ENCODE measurements at places on chromosomes 11 and 22. TPM values are rescaled to one million over a fixed set of nuclear protein-coding genes. Genes with fewer than 3 reads are reported as not detected.

Gene PACSIN3
- 75.0 TPM for total RNA-seq

- peaks cover 73% of the 10 kb centered on the region for H3K4me1 ChIP-seq
- H3K4me3 ChIP-seq: no peak overlapping the region
- H3K27ac ChIP-seq: peak overlapping the region; percentile 59
- H3K27me3 ChIP-seq: no peaks in the 10 kb centered on the region
- peak; percentile 82 for DNase-seq
Measured at GRCh38 chr11:72736452-72737069, 15.6 kb downstream of the ARAP1 start.

- peak; percentile 87 for DNase-seq
- H3K27me3 ChIP-seq: no peaks in the 10 kb centered on the region
- peak overlapping the region; percentile 98 for H3K27ac ChIP-seq
Measured at GRCh38 chr11:65489706-65490320, 9.0 kb upstream of the MALAT1 start.

DNA sequence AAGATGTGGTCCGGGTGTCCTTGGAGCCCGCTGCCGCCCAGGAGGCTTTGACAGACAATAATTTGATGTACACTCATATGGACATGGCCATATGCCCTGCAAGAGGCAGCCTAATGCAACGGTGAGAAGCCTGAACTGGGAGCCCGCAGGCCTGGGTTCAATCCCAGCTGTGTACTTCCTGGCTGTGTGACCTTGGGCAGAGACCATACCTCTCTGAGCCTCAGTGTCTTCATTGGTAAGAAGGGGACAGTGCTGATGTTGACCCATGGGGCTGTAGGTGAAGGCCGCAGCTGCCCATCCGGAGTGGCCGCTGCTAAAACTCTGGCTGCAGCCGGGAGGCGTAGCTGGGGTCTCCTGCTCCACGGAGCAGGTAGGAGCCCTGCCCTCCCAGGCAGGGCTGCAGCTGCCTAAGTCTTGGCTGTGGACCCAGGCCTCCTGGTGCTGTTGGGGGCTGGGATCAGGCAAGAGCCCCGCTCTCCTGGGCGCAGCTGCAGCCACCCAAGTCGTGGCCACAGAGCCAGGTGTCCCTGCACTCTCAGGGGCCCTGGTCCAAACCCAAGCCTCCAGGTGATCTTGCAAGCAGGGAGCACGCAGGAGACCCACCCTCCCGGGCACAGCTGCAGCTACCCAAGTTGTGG lies 8.9 kb downstream of the IL2RB start:
- H3K36me3 ChIP-seq: no peaks in the 10 kb centered on the region
- no peak for DNase-seq
- no peaks in the 10 kb centered on the region for H3K4me1 ChIP-seq
- H3K4me3 ChIP-seq: no peak overlapping the region

- H3K4me3 ChIP-seq: no peak overlapping the region
- no peaks in the 10 kb centered on the region for H3K36me3 ChIP-seq
- DNase-seq: no peak
- H3K4me1 ChIP-seq: no peaks in the 10 kb centered on the region
- H3K27me3 ChIP-seq: no peaks in the 10 kb centered on the region
Measured at GRCh38 chr11:48307760-48308386, 1.9 kb downstream of the OR4S1 start.

DNA sequence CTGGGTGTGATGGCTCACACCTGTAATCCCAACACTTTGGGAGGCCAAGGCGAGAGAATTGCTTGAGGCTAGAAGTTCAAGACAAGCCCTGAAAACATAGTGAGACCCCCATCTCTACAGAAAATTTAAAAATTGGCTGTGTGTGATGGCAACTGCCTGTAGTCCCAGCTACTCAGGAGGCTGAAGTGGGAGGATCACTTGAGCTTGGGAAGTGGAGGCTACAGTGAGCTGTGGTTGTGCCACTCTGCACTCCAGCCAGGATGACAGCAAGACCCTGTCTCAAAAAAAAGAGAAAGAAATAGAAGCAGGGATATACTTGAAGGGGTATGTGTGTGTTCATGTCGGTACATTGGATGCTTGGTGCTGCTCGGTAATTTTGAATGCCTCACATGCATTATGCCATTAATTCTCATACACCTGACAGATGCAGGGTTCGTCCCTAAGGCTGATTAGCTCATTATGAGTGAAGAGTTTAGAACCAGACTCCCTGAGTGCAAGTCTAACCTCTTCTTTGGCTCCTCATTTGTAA lies 14.0 kb downstream of the CRKL start:
- no peak for DNase-seq
- H3K4me3 ChIP-seq: no peak overlapping the region
- peaks cover 27% of the 10 kb centered on the region for H3K4me1 ChIP-seq
- H3K36me3 ChIP-seq: peaks cover 6% of the 10 kb centered on the region

DNA sequence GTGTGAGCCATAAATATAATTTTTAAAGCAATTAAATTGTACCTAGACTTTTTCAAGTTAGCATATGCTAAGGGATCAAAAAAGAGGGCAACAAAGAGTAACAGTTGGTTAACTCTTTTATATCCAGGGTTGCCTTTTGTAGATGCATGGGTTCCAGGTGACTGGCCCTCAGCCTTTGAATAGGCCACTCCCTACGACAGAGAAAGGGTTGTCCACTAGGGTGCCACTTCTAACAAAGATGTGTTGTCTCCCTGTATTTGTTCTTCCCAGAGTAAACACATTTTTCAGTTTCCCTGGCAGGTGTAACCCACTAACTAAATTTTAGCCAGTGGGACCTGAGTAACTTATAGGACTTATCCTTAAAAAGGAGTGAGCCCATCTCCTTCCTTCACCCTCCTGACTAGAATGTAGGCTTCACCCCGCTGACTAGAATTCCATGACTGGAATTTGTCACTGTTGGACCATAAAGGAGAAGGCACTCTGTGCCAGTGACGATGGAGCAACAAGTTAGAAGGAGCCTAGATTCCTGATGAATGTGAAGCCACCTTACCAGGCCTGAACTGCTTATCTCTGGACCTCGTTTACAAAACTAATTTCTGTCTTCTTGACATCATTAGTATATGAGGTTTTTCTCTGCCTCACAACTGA lies 16.6 kb downstream of the TUG1 start:
- H3K27me3 ChIP-seq: no peaks in the 10 kb centered on the region
- no peak overlapping the region for H3K27ac ChIP-seq
- H3K4me3 ChIP-seq: no peak overlapping the region
- H3K4me1 ChIP-seq: no peaks in the 10 kb centered on the region
- H3K36me3 ChIP-seq: no peaks in the 10 kb centered on the region

GRCh38 chr11:15819679-15820286 lies 536.6 kb downstream of the SOX6 start:
- DNase-seq: peak; percentile 77
- no peak overlapping the region for H3K27ac ChIP-seq
- peaks cover 24% of the 10 kb centered on the region for H3K4me1 ChIP-seq
- no peaks in the 10 kb centered on the region for H3K27me3 ChIP-seq
- no peak overlapping the region for H3K4me3 ChIP-seq

Gene AIFM3
- total RNA-seq: 1.9 TPM

DNA sequence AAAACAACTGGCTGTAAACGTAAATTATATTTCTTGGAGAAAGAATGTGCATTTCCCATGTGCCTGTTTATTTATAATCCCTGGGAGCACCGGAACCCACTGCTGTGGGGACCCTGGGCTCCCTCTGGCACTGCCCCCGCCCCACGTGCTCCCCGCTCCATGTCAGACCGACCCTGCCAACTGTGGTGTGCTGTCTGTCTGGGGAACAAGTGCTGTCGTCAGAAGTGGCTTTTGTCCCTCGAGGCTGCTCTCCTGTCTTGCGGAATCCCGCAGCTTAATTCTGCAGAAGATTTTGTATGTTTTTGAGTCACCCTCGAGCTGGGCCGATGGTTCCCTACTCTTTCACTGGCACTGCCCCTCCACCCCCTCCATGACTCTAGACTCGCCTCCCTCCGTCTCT lies 2.4 kb downstream of the LRRC10B start:
- no peak for DNase-seq
- H3K27me3 ChIP-seq: peaks cover 39% of the 10 kb centered on the region
- H3K27ac ChIP-seq: peak overlapping the region; percentile 81
- H3K4me3 ChIP-seq: no peak overlapping the region
- no peaks in the 10 kb centered on the region for H3K36me3 ChIP-seq

Gene OR4C46
- total RNA-seq: not detected

Gene RPS13
- 1,726 TPM for total RNA-seq

- peak overlapping the region; percentile 63 for H3K4me3 ChIP-seq
- peak overlapping the region; percentile 82 for H3K27ac ChIP-seq
- H3K4me1 ChIP-seq: no peaks in the 10 kb centered on the region
- H3K27me3 ChIP-seq: peaks cover 8% of the 10 kb centered on the region
Measured at GRCh38 chr22:45504373-45505341, 2.0 kb downstream of the FBLN1 start.

- no peaks in the 10 kb centered on the region for H3K27me3 ChIP-seq
- no peak overlapping the region for H3K4me3 ChIP-seq
- H3K36me3 ChIP-seq: no peaks in the 10 kb centered on the region
- H3K27ac ChIP-seq: no peak overlapping the region
- peak; percentile 51 for DNase-seq
Measured at GRCh38 chr11:73252577-73253191, 19.5 kb upstream of the P2RY6 start.

DNA sequence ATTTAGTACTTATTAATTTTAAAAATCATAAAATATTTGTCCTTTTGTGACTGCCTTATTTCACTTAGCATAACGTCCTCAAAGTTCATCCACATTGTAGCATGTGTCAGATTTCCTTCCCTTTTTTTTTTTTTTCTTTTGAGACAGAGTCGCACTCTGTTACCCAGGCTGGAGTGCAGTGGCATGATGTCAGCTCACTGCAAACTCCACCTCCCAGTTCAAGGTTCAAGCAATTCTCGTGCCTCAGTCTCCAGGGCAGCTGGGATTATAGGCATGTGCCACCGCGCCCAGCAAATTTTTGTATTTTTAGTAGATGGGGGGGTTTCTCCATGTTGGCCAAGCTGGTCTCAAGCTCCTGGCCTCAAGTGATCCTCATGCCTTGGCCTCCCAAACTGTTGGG lies 10.6 kb downstream of the RAB6A start:
- DNase-seq: no peak
- no peak overlapping the region for H3K4me3 ChIP-seq
- no peak overlapping the region for H3K27ac ChIP-seq
- no peaks in the 10 kb centered on the region for H3K4me1 ChIP-seq
- no peaks in the 10 kb centered on the region for H3K36me3 ChIP-seq
- H3K27me3 ChIP-seq: no peaks in the 10 kb centered on the region

DNA sequence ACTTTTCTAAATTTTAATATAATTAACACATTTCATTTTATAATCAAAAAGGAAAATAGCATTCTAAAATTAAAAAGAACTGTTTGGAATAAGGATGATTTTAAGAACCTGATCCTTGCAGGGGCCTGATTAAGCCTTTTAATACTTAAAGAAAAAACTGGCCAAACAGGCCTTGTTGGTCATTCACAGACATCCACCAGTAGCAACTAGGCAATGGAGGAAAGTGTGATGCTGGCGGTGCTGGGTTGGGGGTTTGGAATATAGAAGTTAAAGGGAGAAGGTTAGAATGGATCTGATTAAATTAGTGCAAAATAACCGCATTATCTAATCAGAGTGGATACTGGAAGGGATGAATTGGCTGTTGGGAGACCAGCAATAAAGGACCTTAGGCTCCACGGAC lies 16.9 kb upstream of the TEAD1 start:
- no peaks in the 10 kb centered on the region for H3K27me3 ChIP-seq
- no peaks in the 10 kb centered on the region for H3K4me1 ChIP-seq
- H3K4me3 ChIP-seq: no peak overlapping the region
- no peak for DNase-seq
- H3K27ac ChIP-seq: no peak overlapping the region

DNA sequence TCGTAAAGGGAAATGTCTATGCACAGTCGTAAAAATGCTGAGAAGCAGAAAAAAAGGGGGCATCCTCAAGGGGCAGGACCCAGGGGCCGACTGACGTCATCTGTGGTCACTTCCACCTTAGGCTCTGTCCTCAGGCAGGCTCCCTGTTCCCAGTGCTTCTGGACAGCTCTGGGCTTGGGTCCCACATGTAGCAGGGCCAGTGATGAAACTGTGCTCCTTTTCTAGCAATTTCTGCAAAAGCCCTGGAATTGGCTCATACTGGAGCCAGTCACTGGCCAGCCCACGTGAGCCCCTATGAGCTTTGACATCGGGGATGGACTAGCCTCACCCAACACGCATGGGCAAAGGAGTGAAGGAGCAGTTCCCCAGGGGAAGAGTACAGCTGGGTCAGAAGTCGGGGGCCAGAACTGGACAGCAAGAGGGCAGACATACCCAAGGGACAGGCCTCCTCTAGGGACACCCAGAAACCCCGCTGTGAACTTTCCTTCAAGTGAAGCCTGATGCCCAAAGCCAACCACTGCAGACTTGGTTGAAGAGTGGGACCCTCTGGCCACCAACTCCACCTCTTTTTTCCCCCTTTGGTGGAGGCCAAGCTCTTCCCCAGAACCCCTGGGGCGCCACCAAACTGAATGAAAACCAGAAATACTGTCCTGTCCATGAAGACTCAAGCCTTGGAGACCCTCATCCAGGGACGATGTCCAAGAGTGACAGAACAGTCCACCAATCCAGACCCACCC lies 1349.0 kb downstream of the BRD1 start:
- no peak overlapping the region for H3K27ac ChIP-seq
- H3K4me1 ChIP-seq: no peaks in the 10 kb centered on the region
- no peak overlapping the region for H3K4me3 ChIP-seq

Gene LRRN4CL
- total RNA-seq: 40.4 TPM

Gene LRP4
- 4.9 TPM for total RNA-seq

Gene TCN2
- 26.2 TPM for total RNA-seq

Gene FGF3
- not detected for total RNA-seq

DNA sequence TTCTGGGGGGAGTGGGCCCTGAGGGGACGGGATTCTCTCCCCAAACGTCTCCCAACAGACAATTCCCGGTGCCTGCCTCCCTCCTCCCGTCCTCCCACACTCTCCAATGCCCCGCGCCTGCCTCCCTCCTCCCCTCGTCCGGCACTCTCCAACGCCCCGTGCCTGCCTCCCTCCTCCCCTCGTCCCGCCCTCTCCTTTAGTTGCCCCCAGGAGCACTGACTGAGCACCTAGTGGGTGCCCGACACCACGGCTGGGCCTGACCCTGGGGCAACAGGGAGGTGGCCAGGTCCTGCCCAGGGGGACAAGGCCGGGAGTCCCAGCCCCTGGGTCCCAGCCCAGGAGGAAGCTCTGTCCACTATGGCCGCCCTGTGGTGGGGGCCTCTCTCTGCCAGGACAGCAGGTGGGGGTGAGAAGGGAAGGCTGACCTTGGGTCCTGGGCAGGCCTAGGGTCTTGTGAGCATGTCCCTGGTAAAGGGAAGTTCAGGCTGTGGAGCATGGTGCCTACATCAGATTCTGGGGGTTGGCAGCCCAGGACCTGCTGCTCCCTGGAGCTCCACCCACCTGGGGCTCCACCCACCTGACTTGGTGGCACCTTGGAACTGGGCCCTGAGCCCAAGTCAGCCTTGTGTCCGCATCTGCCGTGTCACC lies 942.3 kb downstream of the BRD1 start:
- H3K4me3 ChIP-seq: no peak overlapping the region
- H3K27ac ChIP-seq: no peak overlapping the region
- H3K27me3 ChIP-seq: peaks cover 2% of the 10 kb centered on the region
- H3K4me1 ChIP-seq: no peaks in the 10 kb centered on the region
- H3K36me3 ChIP-seq: no peaks in the 10 kb centered on the region
